ENCODE measurements at places on chromosomes 16 and 17. TPM values are rescaled to one million over a fixed set of nuclear protein-coding genes. Genes with fewer than 3 reads are reported as not detected.

DNA sequence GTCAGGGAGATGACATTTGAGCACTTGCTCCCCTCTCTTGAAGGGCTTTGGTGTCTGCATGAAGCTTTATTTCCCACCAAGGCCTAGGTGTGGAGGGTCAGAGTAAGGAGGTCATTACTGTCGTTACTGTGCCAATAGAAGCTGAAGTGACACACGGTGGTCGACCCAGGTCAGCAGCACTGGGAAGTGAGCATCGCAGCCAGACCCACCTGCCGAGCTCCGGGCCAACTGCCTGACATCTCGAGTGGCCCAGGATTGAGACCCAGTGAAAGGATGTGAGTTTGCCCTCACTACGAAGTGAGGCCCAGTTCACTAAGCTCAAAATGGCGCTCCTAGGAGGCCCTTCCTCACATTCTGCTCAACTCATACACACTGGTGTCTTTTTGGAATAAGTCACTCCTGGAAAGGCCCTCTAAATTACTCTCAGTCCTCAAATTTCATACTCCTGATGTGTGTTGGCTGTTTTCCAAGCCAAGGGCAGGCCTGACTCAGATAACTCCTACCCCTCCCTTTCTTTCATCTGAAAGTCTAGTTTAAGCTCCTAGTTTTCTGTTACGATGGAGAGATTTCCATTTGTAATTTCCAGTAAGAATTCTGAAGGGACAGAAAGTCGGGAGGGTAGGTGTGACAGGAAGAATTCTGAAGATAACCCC lies 200.4 kb downstream of the LGALS9B start:
- DNase-seq = no peak

- DNase-seq = no peak
These were observed 38.3 kb downstream of the CDK5R1 start for GRCh38 chr17:32525122-32525521.

Gene CCT6B
- total RNA-seq = 1.1 TPM

GRCh38 chr16:47887496-47887895 lies 268.3 kb downstream of the ABCC12 start:
- no peak for DNase-seq

GRCh38 chr16:57601801-57602478 lies 26.5 kb upstream of the ADGRG1 start:
- no peak for DNase-seq

Gene TSNAXIP1
- 1.2 TPM for total RNA-seq

GRCh38 chr16:89307421-89307805 lies 89.9 kb downstream of the ZNF778 start:
- DNase-seq = no peak

- no peak for DNase-seq
These were observed 8.6 kb downstream of the CARHSP1 start for GRCh38 chr16:8859913-8860881.

Gene CHST5
- 0.32 TPM for total RNA-seq

- no peak for DNase-seq
These were observed 40.8 kb downstream of the AIPL1 start for GRCh38 chr17:6394055-6394606.

- DNase-seq = no peak
These were observed 589.1 kb upstream of the CDH8 start for GRCh38 chr16:62625326-62625725.

DNA sequence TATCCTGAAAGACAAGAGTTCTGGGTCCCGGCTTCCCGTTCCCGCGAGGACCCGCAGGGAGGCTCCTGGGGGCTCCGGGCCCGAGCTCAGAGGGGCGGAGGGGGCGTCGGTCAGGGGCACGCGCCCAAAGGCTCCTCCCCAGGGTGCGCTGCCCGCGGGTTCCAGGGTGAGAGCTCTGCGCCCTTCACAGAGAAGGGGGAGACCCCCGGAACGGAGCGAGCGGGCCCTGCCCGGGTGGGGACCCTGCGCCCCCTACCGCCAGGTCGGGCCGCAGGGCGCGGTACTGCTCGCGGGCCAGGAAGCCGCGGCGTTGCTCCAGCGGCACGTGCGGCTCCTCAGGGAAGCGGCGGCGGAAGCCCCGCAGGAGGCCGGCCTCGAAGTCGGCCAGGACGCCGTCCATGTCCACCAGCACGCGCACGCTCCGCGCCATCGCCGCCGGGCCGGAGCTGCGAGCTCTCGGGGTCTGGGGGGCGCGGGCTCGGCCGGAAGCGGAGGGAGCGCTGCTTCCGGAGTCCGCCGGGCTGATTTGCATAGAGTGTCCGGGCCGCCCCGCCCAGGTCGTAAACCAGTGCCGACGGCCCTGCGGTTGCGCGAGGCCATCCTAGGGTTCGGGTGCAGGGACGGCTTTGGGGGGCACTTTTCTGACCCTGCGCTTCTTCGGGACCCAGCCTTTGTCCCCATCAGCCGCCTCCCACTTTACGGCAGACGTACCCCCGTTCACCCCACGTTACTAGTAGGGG lies at the start of gene NT5C:
TSS of gene NT5C (minus strand) at position 465 of the 740 bp plus-strand sequence. CDS start at position 430, 35 bp downstream.
- no peak for DNase-seq

DNA sequence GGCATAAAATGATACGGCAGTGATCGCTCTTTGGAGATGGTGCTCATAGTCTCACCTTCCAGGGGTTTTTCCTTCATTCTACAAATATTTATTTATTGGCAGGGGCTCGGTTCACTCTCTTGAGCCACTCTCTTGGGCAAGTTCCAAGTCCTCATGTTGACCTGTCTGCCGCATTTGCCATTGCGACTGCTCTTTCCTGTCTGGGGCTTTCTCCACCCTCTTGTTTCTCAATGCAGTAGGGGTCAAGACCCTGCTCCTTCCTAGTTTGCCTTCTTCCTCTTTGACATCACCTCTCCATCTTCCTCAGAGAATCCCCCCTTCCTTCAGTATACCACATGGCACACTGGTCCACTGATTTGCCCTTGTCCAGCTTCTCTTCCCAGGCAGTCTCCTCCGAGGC lies 21.9 kb upstream of the LRRC75A start:
- DNase-seq = no peak

Gene FHOD1
- total RNA-seq = 69.2 TPM

- no peak for DNase-seq
These were observed 39.7 kb downstream of the ABCC6 start for GRCh38 chr16:16183562-16183961.

GRCh38 chr16:64455275-64455674 lies 666.6 kb downstream of the CDH11 start:
- no peak for DNase-seq

Gene SCN4A
- 2.7 TPM for total RNA-seq

- no peak for DNase-seq
These were observed 20.7 kb upstream of the CBX4 start for GRCh38 chr17:79859676-79860615.

Gene NFATC3
- 25.6 TPM for total RNA-seq

DNA sequence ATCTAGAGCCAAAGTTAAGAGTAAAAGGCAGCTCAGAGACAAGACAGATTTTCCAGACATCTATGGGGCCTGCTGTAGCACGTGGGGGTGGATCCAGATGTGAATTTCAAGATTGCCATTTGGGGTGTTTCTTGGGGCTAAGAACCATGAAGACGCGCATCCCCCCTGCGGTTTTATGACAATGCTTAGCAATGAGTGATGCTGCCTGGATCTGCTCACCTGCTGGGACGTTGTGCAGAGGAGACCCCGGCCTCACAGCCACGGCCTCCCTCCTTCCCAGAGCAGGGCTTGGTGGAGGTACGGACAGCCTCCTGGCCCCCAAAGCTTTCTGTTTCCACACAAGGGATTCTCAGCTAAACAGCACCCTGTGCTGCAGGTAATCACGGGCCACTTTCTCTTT lies 151.5 kb upstream of the DYNLRB2 start:
- no peak for DNase-seq

- DNase-seq = no peak
These were observed 63.7 kb upstream of the DHX40 start for GRCh38 chr17:59501690-59502089.

Gene ZNF232
- 11.1 TPM for total RNA-seq

- DNase-seq = no peak
These were observed 6.7 kb downstream of the SLC13A5 start for GRCh38 chr17:6706499-6706898.

GRCh38 chr16:56279132-56279531 lies 87.8 kb downstream of the GNAO1 start:
- no peak for DNase-seq

GRCh38 chr16:83913245-83913633 lies 14.3 kb downstream of the MLYCD start:
- no peak for DNase-seq

DNA sequence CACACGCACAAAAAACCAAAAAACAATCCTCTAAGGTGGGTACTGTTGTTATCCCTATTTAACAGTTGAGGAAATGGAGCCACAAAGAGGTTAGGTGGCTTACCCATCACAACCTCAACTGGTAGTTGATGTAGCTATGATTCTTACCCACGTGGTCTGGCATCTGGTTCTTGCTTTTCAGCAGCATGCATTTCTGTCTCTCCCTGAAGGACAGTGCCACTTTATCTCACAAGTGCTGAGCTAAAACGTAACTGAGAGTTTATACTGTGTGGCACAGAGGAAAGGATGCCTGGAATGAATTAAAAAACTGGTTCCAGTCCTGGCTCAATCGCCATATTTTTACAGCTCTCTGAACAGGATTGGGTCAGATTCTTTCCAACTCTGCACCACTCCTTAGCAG lies 1.9 kb upstream of the CORO6 start:
- no peak for DNase-seq

DNA sequence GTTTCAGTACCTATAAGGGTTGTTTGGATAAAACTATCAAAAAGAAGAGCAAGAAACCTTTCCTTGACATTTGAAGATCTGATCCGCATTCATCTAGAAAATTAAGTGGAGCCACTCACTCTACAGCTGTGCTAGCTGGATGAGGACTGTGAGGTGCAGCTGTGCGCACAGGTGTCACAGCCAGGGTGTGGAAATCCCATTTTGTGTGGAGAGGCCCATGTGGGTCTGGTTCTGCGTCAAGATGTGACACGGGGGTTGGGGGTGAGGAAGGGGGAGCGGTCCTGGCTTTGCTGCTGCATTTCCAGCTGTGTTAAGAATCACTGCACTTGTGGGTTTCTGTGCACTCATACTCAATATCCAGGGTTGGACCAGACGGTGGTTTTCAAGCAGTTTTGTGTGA lies 70.7 kb downstream of the CLEC16A start:
- no peak for DNase-seq

GRCh38 chr16:61030616-61031015 lies 1005.6 kb downstream of the CDH8 start:
- no peak for DNase-seq

DNA sequence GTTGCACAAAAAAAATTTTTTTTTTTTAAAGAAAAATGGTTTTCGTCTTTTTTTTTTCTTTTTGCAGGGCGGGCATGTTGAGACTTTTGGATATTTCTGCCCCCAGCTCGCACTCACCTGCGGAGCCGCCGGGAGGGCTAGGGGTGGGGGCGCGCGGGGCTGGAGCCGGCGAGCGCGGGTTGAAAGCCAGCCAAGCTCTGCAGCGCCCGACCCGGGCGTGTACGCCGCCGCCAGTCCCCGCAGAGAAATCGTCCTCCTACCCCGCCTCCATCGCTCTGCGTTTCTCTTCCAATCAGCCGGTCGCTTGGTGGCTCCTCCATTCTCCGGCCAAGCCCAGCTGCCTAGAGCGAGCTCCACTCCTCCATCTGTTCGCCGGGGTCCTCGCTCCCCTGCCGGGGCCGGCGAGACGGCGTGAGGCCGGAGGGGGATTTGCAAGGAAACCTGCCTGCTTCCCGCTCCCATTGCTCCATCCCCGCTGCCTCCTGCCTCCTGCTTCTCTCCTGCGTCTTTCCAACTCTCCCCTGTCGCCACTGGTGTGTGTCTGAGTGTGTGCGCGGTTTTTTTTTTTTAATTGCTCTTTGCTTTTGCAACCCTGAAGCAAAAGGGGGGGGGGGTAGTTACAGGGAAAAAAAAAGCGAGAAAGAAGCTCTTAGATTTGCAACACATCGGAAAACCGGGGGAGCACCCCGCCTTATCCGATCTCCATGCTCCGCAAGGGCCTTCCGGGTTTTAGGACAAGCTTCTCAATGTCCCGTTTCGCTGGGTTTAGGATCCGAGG lies 1.8 kb upstream of the UBTF start:
- no peak for DNase-seq

Gene OTOP2
- not detected for total RNA-seq

DNA sequence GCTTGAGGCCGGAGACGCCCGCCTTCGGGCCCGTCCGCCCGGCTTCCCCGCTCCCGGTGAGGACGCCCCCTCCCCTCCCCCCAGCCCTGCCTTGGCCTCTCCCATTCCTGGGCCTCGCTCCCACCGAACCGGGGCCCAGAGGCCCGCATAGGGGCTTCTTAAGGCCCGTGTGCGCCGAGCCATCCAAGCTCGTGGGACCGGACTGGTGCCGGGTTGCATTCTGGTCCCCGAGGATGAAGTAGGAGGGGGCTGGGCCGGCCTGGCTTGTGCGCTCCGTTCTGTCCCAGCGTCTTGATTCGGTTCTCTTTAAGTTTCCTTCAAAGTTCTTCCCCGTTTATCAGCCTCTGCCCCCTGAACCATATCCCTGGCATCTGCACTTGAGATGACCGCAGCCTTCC lies 488 bp downstream of the SENP3 start:
- DNase-seq = no peak

Gene GNAO1
- 0.12 TPM for total RNA-seq

Gene CDRT15
- not detected for total RNA-seq

DNA sequence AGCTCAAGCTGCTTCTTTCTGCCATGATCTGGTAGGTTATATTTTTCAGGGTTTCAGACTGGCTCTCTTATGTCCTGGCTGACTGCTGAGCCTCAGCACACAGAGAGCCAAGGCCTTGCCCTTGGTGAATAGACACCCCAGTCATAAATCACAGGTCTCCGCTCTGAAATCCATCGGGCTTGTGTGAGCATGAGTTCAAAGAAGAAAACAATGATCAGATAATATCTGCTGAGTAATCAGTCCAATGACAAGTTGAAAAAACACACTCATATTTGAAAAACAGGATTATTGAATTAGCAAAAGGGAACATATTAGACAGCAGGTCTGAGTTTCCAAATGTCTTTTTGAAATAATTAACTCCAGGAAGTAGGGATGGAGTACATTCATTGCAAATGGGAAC lies 51.1 kb upstream of the NDRG4 start:
- no peak for DNase-seq

Gene KCNH6
- total RNA-seq = not detected

Measured in HCT116 (cell line).